ENCODE measurements at places on chromosomes 3 and 15.
A peak's percentile ranks its signal among the peaks of the same experiment; 100 is the strongest.

DNA sequence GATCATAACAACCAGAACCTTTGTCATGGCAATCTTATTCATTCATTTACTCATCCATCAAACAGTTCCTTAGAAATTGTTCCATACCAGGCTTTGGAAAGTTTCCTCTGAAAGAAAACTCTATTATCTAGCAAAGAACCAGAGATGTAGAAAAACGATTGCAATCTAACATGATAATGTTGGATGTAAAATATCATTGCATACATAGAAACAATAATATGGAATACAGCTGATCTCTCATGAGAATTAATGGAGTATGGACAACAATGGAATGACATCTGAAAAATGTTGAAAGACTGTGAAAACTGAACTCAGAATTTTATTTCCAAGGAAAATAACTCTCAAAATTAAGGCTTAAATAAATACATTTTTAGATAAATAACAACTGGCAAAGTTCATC, 665.4 kb downstream of the NLGN1 start:
- DNase-seq, result no peak

DNA sequence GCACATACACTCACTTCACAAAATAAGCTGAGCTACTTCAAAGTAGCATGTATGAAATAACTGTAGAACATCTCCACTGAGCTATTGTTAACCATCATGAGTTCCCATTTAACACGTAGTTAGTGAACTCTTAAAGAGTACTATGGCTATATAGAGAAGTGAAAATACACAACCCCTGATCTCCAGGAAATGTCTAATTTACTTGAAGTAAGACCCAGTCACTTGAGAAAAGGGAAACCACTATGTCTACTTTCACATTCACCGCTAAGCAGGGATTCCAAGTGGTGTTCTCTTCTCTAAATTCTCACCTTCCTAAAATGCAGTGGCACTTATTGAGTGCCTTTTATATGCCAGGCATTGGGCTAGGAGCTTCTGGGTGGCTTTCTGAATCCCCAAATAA, 35.0 kb upstream of the COLQ start:
- DNase-seq, result no peak

GRCh38 chr3:196631682-196632045, 7.8 kb upstream of the NRROS start:
- DNase-seq, result no peak

- DNase-seq, result no peak
Observed at GRCh38 chr3:51739110-51739509, 32.2 kb downstream of the GRM2 start.

- no peak for DNase-seq
Observed at GRCh38 chr3:152828075-152828840, 6.7 kb upstream of the P2RY1 start.

GRCh38 chr15:31148297-31149087, 47.0 kb upstream of the TRPM1 start:
- DNase-seq, result no peak

DNA sequence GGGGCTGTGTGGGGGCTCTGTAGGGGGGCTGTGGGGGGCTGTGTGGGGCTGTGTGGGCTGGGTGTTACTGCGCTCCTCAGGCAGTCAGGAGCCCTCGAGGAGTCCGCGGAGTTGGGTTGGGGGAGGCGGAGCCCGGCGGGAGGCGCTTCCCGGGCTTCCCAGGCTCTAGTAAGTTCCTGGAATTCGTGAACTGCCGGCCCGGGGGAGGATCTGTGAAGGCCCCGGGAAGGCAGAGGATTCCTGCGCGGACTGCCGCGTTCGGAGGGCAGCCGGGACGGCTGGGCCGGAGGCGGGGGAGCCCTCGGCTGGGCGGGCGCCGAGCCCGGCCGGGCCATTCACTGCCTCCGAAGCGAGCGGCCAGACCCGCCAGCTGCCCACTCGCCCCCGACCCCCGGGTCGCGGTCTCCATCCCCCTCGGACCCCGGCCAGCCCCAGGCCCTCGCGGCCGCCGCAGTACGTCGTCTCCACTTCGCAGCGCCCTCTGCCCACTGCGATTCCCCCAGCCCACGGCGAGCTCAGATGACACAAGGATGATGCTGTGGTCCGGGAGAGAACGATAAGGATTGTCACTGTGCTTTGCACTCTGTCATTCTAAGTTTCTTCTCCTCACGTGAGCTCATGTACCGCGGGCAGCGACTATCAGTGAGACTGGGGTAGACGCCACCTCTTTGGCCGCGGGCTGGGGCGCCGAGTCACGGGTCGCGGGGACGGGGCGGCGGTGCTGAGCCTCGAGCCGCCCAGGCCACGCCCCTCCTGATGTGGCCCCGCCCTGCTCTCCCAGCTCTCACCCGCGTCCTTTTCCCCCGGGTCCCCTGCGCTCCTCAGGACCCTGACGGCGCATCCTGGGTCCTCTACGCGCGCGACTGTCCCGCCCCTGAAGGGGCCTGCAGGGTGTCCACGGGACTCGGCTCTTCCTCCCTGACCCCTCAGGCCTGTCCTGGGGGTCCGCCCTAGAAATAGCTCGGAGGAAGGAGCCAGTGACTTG, 65.3 kb downstream of the KLF13 start:
- peak; percentile 47 for DNase-seq

- DNase-seq, result no peak
Observed at GRCh38 chr3:189094539-189094938, 77.2 kb upstream of the TPRG1 start.

- no peak for DNase-seq
Observed at GRCh38 chr3:14438262-14438661, 35.9 kb downstream of the SLC6A6 start.

GRCh38 chr15:45201869-45202268, 14.1 kb upstream of the SHF start:
- no peak for DNase-seq

DNA sequence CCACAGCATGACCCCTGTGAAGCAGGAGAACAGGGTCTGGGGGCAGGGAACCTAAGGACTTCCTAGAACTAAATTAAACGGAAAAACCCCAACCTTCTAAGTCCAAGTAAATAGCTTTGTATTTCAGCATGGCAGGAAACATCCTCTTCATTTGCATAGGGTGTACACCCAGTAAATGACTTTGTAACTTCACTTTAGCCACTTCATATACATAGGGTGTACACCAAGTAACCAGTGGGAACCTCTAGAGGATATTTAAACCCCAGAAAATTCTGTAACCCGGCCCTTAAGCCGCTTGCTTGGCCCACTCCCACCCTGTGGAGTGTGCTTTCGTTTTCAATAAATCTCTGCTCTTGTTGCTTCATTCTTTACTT, 41.8 kb downstream of the FSD2 start:
- no peak for DNase-seq

- DNase-seq, result no peak
Observed at GRCh38 chr15:73965758-73966113, 26.4 kb downstream of the STOML1 start.

DNA sequence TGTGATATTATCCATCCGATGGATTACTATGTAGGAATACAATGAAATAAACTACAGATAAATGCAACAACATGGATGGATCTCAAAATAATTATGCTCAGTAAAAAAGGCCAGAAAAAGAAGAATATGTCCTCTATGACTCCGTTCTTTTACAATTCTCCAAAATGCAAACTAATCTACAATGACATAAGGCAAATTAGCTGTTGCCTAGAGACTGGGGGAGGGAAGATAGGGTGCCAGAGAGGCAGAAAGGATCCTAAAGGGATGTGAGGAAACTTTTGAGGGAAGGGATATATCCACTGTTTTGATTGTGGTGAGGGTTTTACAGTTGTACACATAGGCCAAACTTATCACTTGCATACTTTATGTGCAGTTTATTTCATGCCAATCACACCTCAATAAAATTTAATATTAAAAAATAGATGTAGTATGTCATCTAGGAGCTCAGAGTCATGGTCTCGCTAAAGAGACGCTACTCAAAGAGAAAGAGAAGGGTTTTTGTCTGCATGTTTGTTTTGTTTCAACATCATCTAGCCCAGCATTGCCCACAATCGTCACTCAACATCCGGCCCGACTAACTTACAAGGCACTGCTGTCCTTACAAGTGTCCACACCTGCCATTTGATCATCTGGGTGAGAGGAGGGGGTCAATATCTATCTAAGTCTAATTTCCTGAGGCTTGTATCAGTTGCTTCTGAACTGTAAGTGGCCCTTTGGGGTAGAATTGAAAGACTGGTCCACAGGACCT, 29.5 kb downstream of the HES1 start:
- peak; percentile 27 for DNase-seq

DNA sequence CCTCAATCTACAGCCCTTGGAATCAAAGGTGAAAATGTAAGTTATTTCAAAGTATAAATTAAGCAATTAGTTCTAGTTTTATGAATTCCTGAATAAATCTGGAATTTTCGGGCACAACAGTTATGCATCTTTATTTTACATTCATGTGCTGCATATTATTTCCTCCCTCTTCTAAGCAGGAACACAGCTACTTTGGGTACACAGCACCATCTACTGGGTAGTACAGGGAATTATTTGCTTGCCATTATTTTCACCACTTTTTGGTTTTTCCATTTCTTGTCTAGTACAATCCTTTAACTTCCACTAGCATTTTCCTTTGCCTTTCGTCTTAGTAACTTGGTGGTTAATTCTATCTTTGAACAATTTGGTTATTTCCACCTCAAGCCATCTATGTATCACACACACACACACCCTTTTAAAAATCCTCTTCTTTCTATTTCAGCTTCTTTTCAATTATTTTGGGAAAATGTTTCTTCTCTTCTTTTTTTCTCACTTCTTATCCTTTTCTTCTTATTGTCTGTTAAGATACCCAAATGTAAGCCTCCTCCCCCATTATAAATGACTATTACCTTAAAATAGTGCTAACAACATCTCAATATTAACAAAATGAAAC, 451.0 kb downstream of the MFSD1 start:
- peak; percentile 12 for DNase-seq

- DNase-seq, result peak; percentile 53
Observed at GRCh38 chr15:81575436-81576123, 201.6 kb upstream of the TMC3 start.

Measured in NCI-H774 (cell line).